Suppressor macrophage treated with lipopolysaccharide for 4 hours (primary cell): ENCODE measurements at places on chromosomes 7 and 10.

DNA sequence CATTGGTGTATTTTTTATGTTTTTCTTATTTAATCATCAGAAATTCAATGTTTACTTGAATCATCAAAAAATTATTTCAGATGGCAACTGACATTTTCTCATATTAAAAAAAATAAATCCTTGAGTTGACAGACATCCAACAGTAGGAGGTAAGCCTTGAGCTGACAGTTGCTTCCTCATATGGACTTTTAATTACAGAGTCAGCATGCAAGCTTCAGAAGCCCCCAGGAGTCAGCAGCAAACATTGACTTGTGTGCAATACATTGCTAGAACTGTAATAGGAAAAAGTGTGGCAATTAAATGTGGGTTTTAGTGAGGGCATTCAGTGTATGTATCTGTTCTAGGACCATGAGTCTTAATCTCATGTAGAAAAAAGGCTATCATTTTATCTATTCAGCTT lies 62.4 kb upstream of the TAS2R16 start:
- no peak for DNase-seq

DNA sequence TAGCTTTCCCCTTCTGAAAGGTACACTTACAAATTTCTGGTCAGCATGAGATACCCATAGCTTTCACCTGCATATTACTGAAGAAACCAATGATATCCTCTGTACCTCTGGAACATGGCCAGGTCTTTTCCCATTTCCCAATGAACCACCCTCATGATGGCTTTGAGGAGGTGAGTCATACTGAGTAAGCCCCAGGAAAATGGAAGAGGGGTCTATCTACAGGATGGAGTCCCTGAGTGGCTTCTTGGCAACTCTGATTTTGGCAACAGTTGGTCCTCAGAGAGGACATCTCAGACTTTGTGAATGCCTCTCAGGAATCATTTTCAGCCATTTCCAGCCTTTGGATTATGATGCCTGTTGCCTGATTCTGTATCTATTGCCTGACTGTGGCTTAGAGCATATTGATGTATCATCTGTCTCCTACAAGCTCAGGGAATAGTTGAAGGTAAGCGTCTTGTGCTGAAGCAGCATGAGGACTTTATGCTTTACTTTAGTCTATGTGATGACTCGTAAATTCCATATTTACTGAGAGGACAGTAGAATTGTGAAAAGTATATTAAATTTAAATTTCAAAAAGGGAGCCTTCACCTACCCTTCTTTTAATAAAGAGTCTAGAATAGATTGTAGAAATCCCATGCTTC lies 84.7 kb upstream of the DKK1 start:
- no peak for DNase-seq

DNA sequence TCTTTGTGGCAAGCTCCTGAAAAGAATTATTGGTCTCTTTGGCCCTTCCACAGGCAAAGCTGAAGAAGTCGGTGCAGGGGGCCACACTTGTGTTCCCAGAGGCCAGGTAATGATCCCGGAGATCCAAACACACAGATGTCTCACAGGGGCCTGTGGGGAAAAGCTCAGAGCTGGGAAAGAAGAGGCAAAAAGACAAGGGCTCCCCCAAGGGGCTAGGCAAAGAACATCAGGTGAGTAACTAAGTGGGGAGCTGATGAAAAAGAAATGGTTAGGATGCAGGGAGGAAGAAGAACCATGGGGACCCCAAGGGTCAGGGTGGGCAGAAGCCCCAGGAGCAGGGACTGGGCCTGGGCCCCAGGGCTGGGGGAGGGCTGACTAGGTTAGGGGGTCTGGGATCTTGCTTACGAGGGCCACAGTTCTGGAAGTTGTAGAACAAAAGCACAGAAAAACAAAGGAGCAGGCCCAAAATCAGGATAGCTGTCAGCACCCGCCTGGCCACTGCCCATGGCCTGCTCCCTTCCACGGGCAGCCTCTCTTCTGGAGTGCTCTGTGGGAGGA lies 1.1 kb downstream of the KEL start:
- DNase-seq = peak; percentile 20

GRCh38 chr7:128434413-128435326 lies 21.0 kb upstream of the HILPDA start:
- DNase-seq = no peak

DNA sequence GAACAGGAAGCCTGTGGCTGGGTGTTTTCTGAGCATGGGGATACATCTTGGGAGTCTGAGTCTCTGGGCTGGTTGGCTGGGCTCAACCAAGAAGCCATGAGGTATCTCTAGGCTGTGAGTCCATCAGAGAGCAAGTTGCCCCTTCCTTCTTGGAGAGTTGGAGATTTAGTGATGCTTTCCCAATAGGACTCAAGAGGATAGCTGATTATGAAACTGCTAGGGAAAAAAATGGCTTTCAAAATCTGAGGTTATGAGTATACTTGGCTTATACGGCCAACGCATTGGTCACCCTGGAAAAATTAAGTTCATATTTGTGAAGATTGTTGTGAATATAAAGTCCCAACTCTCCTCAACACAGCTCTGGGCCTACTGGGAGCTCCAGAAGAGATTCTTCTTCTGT lies 162.7 kb upstream of the KMT2E start:
- DNase-seq = no peak

- no peak for DNase-seq
These were observed 71.2 kb downstream of the GRB10 start for GRCh38 chr7:50711271-50712175.

GRCh38 chr10:3287572-3288445 lies 115.2 kb upstream of the PITRM1 start:
- DNase-seq = no peak

DNA sequence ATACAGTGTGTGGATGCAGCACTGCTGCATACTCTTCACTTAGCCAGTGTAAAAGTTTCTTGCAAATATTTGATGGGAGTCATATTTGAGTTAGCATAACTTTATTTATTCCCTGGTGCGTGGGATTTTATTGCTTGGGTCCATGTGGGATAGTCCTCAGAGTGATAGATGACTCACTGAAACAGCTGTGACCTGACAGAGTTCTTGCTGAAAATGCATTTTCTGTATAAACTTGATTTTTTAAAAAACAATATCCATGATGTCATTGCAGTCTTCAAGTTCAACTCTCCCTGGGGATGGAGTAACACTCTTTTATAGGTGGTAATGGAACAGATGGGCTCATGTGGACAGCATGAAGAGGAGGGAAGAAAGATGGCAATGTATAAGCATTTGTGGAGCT lies 310.0 kb downstream of the PPP1R3A start:
- DNase-seq = no peak

DNA sequence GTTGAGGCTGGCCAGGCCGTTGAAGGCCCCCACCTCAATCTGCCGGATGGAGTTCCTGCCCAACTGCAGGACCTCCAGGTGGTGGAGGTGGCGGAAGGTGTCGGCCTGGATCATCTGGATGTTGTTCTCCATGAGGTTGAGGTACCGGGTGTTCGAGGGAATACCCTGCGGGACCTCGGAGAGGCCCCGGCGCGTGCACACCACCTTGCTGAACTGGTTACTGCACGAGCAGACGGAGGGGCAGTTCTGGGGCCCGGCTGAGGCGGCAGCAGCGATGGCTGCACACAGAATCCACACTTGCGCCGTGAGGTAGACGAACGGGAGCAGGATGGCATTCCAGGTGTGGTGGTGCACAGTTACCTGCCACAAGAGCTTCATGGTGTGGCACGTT lies 979 bp downstream of the LRRC4 start:
- no peak for DNase-seq

DNA sequence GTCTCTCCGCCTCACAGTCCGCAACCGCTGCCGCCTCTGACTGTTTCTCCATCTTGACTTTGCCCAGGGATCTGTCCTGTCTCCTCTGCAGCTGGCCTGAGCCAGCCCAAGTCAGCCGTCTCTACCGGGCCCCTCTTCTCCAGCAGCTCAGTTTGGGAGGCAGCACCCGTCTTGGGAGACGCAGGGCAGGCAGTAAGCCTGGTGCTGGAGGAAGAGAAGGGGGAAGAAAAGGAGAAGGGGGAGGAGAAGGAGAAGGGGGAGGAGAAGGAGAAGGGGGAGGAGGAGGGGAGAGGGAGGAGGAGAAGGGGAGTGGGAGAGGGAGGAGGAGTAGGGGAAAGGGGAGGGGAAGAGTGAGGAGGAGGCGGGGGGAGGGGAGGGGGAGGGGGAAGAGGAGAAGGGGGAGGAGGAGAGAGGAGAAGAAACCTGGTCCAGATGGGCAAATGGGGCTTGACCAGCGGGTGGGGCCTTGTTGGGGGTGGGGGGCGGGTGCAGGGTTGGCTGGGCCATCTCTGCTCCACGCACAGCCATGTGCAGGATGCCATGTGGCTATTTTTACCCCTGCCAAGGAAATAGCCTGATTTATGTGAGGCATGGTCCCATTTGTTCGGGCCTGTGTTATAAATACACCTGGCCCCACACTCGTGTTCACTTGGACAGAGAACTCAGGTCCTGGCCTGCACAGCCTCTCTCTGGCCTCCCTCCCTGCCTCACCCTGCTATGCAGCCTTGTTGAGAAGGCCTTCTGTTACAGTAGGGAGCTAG lies 35.9 kb upstream of the FZD9 start:
- no peak for DNase-seq

DNA sequence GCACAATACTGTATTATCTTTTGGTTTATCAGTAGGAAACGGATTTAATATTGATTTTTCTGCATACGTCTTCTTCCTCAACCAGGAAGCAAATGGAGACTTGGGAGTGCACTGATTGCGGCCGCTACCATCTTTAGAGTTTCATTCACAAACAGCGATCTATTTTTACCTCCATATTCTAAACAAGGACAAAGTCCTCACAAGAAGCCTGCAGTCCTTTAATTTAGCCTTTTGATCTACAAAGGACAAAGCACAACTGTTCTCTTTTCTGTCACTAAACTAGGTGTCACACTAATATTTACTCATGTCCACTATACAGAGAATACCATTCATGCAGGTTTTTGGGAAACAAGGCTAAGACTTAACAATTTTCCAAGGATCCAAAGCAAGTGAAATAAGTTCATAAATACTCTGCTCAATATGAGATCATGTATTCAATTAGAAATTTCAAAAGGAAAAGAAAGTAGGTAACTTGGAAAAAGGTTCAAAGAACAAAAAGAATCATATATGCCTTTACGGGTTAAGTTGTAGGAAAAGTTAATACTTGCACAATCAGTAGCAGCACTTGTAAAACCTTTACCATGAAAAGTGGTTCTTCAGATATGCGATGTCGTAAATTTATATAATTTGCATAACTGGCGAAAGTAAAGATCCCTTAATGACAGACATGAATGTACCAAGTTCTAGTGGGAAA lies 92.1 kb downstream of the UPF2 start:
- DNase-seq = no peak

- peak; percentile 88 for DNase-seq
These were observed 67.4 kb downstream of the HHEX start for GRCh38 chr10:92757066-92757710.

- no peak for DNase-seq
These were observed 41.0 kb downstream of the TSPAN15 start for GRCh38 chr10:69492091-69492745.
